Mesothelial cell of epicardium (in vitro differentiated cells): ENCODE measurements at places on chromosomes 13 and 19. TPM values are rescaled to one million over a fixed set of nuclear protein-coding genes. Genes with fewer than 3 reads are reported as not detected.

Gene CDX2
- total RNA-seq, result 0.05 to 0.16 TPM in 2 of 3 replicates, not detected in the other

Gene ZNF439
- total RNA-seq, result 6.2 to 8.8 TPM (median 6.4 TPM) in 3 replicates

- H3K4me3 ChIP-seq, result no peak overlapping the region
- H3K27me3 ChIP-seq, result no peaks in the 10 kb centered on the region
- H3K36me3 ChIP-seq, result peaks cover 27% of the 10 kb centered on the region
Measured at GRCh38 chr19:21839976-21840375, 4.0 kb upstream of the ZNF43 start.

DNA sequence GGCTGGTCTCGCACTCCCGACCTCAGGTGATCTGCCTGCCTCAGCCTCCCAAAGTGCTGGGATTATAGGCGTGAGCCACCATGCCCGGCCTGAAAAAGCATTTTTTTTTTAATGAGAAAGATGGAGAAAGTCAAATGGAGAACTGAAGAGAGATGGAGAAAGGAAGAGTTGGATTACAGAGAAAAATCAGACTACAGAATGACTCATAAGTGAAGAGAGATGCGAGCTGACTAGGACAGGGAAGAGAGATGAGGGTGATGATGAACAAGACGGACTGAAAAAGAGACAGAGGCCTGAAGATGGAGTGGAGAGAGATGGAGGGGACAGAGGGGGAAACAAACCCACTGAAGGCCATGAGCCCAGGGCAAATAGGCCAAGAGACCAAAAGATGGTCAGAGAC is 1.5 kb downstream of the DHX34 start:
- H3K27me3 ChIP-seq, result no peaks in the 10 kb centered on the region
- peaks cover 21% of the 10 kb centered on the region for H3K4me1 ChIP-seq
- no peak for DNase-seq
- peaks cover 20% of the 10 kb centered on the region for H3K36me3 ChIP-seq

GRCh38 chr13:78182813-78183212 is 264.2 kb upstream of the EDNRB start:
- no peak overlapping the region for H3K4me3 ChIP-seq
- H3K36me3 ChIP-seq, result no peaks in the 10 kb centered on the region
- no peak overlapping the region for H3K27ac ChIP-seq
- no peaks in the 10 kb centered on the region for H3K27me3 ChIP-seq

DNA sequence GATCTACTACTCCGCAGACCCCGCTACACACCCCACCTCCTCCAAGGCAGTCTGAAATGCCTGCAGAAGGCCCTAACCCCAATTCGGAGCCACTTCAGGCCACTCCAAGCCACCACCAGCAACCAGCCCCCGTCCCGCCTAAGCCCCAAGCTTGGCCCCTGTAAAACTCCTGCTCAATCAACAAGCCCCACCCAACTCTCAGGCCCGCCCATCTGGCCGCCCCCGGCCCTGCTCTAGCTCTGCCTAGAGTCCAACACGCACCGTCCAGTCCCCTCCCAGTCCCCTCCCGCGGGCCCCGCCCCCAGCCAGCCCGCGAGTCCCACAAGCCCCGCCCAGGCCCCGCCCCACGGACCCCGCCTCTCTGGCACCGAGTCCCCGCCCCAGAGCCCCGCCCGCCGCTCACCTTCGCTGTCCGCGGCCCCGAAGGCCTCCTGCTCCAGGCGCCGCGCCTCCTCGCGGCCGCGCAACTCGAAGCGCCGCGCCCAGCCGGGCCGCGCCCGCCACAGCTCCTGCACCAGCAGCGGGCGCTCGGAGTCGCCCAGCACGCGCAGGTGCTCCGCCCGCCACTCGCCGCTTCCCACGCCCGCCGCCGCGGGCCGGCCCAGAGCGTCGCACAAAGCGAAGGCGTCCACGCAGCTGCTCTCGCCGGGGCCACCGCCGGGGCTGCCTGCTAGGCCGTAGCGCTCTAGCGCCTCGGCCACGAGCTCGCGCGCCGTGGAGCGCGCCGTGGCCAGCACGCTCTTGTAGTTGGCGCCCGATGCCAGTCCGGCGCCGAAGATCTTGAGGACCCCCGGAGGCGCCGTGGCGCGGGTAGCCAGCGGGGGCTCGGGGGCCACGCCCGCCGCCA is 1.6 kb downstream of the RASIP1 start:
- peak overlapping the region; percentile 64 for H3K4me3 ChIP-seq
- H3K36me3 ChIP-seq, result no peaks in the 10 kb centered on the region
- peak overlapping the region; percentile 94 for H3K27ac ChIP-seq
- DNase-seq, result peak; percentile 94
- peaks cover 17% of the 10 kb centered on the region for H3K27me3 ChIP-seq
- peaks cover 18% of the 10 kb centered on the region for H3K4me1 ChIP-seq

DNA sequence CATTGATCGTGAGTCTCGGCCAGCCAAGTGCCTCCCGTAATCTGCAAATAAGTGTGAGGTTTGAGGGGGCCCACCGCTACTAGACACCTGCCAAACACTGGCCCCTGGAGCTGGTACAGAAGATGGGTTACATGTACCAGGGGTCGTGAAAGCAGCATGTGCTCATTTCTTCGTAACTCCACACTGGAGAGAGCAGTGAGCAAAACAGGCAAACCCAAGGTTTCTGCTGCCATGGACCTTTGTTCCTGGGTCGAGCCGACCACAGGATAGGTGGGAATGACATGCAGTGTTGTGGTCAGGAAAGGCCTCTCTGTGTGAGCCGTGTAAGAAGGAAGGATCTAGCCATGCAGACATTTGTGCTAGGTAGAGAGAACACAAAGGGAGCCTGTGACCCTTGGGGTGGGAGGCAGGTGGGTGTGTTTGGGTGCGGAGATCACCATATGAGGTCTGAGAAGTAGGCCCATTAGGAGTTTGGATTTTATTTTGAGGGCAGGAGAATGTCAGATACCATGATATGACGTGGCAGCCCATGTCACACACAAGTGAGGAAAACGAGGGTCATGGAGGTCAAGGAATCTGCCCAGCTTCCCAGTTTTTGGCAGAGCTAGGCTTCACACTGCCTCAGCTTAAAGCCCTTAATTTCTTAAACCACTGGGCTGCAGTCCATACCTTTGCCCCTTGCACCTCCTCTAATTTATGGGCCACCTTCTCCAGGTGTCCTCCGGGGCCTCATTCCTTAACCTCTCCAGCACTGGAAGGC is 919 bp downstream of the GTF3A start:
- no peaks in the 10 kb centered on the region for H3K27me3 ChIP-seq
- peak overlapping the region; percentile 82 for H3K27ac ChIP-seq
- H3K4me3 ChIP-seq, result peak overlapping the region; percentile 65
- H3K4me1 ChIP-seq, result peaks cover 23% of the 10 kb centered on the region
